ENCODE measurements at places on chromosomes 11 and 22.
A peak's percentile ranks its signal among the peaks of the same experiment; 100 is the strongest.

DNA sequence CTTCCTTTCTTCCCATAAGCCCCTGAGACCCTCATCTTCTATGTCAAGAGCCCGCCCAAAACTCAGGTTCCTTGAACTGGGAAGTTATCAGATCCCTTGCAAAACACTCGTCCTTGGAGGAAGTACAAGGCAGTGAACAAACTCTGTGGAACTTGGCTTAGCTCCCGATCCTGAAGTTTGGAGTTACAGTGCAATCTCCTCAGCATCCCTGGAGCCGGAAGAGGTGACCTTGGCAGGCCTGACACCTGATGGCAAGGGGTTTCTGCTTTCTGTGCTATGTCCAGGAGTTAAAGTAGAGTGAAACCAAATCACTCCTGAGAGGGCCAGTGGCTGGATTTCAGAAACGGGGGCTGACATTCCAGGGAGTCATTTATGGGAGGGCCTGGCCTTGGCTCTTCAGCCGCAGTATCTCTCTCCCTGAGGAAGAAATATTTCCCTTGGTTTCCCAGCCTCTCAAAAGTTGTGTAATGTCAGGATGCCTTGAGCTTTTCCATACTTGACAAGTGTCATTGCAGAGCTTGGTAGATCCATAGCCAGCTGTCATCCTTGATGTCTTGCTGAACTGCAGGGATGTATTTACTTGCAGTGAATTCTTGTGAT is 1.9 kb upstream of the GRAMD1B start:
- DNase-seq: no peak

- DNase-seq: no peak
Observed at GRCh38 chr11:9315078-9315688, 790 bp upstream of the TMEM41B start.

- DNase-seq: no peak
Observed at GRCh38 chr11:19957294-19957943, 202.9 kb downstream of the DBX1 start.

- DNase-seq: no peak
Observed at GRCh38 chr11:92101920-92102319, 122.7 kb upstream of the FAT3 start.

DNA sequence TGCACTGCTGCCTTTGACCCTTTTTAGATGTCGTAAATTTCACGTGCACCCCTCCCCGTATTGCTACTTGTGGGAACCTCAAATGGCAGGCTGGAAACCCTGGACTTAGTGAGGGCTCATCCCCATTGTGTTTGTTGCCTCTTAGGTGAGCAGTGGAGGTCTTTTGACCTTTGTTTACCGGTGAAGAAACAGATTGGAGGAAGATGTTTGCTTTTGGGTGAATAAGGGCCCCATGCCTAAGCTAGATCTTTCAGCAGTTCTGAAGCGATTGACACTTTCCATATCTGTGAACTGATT is 782 bp downstream of the SMARCB1 start:
- no peak for DNase-seq

DNA sequence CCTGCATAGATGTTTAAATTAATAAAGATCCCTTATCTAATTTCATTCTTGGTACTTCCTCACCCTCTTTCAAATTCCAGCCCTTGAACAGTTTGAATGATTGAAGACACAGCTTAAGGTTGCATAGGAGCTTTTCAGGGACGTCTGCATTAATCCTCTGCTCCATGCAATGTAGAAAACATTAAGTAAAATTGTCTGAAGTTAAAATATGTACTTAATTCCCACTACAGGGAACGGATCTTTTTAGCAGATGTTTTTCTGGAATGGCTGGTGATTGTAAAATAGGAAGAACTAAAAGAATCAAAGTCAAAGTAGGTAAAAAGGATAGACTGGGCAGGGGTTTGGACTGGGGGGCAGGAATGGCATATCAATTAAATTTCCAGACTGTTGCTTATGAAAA is 58.9 kb downstream of the ABTB2 start:
- DNase-seq: no peak

DNA sequence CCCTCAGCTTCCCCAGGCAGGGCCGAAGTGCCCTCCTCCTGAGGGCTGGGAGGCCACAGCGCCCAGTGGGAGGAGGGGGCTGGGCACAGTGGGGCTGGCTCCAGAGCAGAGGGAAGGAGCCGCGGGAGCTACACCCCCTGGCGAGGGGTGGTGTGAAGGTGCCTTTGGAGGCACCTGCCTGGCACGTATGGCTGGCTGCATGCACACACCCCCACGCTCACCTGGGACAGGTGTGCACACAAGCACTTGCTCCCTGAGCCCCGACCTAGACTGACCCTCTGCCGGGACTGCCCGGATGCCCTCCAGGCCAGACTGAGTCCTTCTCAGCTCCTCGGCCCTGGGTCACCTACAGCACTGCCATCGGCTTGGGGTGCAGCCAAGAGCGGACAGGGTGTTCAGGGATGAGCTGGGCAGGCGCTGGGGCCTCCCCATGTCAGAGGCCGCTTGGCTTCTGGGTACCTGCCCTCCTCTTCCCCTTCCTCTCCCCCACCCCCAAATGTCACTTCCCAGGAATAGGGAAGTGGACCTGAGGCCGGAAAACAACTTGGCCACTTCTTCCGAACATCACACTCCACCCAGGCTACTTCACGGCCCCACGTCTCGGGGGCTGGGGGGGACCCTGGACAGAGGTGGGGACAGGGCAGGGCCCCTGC is 7.4 kb upstream of the PIM3 start:
- no peak for DNase-seq

GRCh38 chr11:72091292-72091691 is 10.6 kb downstream of the LRRC51 start:
- no peak for DNase-seq

DNA sequence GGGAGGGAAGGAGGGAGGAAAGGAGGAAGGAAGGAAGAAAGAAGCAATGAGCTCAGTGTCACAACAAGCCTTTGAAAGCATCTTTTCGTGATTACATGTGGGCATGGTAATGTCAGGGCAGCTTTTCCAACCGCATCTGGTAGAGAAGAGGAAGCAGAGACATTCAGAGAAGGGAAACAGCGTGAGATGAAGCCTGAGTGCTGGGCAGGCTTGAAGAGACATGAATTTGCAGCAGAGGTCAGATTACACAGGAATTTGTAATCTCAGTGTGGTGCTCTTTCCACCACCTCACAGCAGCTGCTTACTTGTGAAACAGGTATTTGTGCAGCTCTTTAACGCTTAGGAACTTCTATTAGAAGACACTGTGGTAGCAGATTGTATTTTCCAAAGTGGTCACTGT is 289.5 kb upstream of the C11orf87 start:
- no peak for DNase-seq

DNA sequence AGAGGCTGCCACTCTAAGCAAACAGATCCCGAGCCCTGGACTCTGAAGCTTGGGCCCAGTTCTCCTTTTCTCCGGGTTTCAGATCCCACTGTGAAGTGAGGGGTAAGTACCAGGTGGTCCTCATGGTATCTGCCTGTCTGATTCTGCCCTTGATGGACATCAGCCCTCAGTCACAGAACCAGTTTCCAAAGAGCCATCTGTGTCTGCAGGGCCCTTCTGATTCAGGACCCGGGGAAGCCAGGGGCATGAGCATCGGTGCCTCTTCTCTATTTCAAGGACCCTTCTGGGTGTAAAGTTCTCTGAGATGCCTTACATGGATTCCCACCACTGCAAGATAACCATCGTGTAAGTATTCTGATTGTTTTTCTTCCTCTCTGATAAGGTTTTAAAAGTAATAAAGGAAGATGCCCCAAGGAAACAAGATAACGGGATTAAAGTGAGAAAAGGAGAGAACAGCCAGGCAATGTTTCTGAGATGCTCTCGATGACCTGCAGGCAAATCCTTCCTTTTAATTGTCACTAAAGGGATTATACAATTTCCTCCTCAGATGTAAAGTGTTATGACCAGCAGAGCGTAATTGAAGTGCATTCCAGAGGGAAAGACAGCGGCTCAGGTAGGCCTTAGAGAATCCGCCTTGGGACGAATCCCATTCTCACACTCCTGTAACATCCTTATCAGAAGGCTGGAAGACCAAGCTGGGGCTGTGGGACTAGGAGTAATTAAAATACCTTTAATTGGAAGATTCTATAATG is 924.3 kb downstream of the TBC1D22A start:
- no peak for DNase-seq

GRCh38 chr11:67673358-67673757 is 1.1 kb downstream of the ALDH3B2 start:
- no peak for DNase-seq

- DNase-seq: no peak
Observed at GRCh38 chr11:8603696-8604077, 9.7 kb upstream of the STK33 start.

GRCh38 chr11:110763249-110764011 is 51.2 kb upstream of the ARHGAP20 start:
- peak; percentile 4 for DNase-seq

GRCh38 chr11:132898021-132898420 is 634.3 kb downstream of the OPCML start:
- no peak for DNase-seq

DNA sequence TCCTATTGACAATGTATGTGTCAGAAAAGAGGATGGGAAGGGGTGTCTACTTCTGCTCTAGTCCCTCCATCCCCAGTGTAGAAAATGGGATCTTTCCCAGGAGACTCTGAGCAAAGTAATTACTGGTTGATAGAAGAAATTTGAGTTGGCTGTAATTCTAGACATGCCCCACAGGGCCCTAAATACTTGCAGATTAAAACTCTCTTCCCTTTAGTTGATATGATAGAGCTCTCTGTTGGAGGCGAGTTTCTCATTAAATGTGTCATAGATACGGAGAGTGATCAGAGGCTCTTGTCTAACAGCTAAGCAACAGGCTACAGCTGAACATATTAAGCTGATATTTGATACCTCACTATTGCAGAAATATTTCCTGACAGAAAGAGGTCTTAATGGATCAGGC is 32.9 kb downstream of the OR52E1 start:
- DNase-seq: no peak

GRCh38 chr11:128409476-128409875 is 177.9 kb downstream of the ETS1 start:
- peak; percentile 45 for DNase-seq

DNA sequence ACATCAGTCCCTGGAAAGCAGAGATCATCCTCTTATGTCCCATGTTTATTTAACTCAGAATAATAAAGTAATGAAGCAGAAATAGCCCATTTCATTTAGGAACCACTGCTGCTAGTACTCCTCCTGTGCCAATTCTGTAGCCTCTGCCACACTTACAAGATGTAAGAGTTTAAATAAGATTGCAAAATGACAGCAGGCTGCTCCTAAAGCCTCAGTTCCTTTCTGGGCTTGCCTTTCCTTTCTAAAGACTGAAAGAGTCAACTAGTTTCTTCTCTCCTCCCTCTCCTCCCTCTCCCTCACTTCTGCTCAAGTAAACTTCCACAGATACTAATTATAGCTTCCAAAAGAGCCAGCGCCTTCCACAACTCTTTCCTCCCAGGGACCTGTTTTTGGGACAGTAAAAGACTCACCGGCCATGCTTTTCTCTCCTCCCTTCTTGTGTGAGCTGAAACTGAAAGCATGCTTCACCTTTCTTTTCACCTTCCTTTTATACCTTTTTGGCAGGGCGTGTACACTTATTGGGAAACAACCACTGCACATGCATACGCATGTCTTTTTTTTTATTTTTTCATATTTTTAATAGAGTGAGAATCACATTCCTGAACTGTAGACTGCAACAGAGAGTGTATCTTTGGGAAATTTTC is 26.1 kb upstream of the CARD16 start:
- no peak for DNase-seq

DNA sequence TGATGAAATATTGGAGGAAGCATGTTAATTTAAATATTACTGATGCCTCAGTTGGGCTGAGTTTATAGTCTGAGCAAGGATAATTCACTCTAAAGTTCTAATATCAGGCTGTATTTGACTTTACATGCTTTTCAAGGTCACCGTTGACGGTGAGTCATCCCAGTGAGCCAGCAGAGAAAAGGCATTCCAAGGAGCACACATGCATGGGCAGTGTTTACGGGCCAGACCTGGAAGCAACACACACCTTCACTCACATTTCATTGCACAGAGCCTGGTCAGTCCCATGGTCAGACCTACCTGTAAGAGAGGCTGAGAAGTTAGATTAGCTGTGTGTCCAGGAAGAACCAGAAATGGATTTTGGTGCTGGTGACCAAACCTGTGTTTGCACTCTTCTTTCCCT is 53.5 kb downstream of the COMMD9 start:
- DNase-seq: no peak

DNA sequence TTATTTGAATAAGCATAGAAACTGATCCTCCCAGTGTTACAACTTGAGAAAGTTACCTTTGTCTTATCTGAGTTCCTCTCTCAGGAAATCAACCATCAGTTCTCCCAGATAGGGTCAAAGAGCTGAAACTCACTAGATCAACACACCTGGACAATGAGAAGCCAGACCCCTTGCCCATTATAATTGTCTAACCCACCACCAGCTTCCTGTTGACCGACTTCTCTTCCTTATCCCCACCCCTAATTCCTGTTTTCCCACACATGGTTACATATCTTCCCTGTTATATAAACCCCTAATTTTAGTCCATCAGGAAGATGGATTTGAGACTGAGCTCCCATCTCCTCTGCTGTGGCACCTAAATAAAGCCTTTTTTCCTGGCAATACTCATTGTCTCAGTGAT is 6.9 kb downstream of the SLC5A4 start:
- no peak for DNase-seq

DNA sequence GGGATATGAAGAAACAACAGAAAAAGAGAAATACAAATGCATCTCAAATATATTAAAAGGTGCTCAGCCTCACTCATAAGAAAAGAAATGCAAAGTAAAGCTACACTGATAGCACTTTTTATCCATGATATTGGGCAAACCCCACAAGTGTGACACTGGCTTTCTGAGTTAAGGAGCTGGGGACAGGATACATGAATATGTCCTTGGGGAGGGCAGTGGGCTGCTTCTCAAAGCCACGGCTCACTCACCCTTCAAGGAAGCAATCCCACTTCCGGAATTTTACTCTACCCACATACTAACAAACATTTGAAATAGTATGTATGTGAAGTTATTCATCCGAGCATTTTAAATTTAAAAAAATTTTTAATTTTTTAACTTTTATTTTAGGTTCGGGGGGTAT is 41.1 kb upstream of the SLC22A12 start:
- no peak for DNase-seq

- DNase-seq: no peak
Observed at GRCh38 chr22:37046589-37046988, 5.0 kb upstream of the KCTD17 start.

GRCh38 chr11:94673386-94673785 is 94.8 kb upstream of the AMOTL1 start:
- DNase-seq: no peak

DNA sequence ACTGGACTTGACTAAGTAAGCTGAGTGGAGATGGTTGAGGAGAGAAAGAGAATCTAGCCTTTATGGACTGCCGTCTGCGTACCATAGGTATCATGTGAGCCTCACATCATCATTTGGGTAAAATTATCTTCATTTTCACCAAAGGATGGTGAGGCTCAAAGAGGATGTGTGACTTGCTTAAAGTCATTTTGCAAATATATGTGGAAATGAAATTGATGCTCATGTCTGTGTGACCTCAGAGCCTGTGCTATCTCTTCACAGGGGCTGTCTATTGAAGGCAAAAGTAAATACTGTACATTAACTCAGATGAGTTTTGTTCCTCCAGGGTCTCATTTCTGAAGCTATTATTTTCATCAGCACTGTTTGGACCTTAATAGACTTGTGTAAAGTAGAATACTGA is 83.3 kb upstream of the ALKBH3 start:
- DNase-seq: no peak
